Activated naive CD4-positive, alpha-beta T cell treated with anti-CD3 and anti-CD28 coated beads, Interleukin-2, amount 50 U/mL, for 72 hours (primary cell): ENCODE measurements at places on chromosomes 6 and 20. TPM values are rescaled to one million over a fixed set of nuclear protein-coding genes. Genes with fewer than 3 reads are reported as not detected.

STX11 gene
- total RNA-seq: 23.3 TPM

HLA-DPB1 gene
- 10.6 TPM for total RNA-seq

TRIM40 gene
- 0.12 TPM for total RNA-seq

SPATA25 gene
- total RNA-seq: 1.8 TPM

SEL1L2 gene
- total RNA-seq: not detected

PRSS35 gene
- total RNA-seq: not detected

C6orf132 gene
- total RNA-seq: 0.29 TPM

AIF1 gene
- 43.9 TPM for total RNA-seq

WFDC10B gene
- not detected for total RNA-seq

TTPAL gene
- 7.5 TPM for total RNA-seq

PTPN1 gene
- 113 TPM for total RNA-seq

FAXC gene
- total RNA-seq: not detected

PNLDC1 gene
- total RNA-seq: 0.80 TPM

PSORS1C1 gene
- total RNA-seq: 0.41 TPM

KCNK16 gene
- not detected for total RNA-seq
